Muscle of arm (tissue), 14 donors: ENCODE measurements at places on chromosomes 6 and 20. TPM values are rescaled to one million over a fixed set of nuclear protein-coding genes. Genes with fewer than 3 reads are reported as not detected.

DNA sequence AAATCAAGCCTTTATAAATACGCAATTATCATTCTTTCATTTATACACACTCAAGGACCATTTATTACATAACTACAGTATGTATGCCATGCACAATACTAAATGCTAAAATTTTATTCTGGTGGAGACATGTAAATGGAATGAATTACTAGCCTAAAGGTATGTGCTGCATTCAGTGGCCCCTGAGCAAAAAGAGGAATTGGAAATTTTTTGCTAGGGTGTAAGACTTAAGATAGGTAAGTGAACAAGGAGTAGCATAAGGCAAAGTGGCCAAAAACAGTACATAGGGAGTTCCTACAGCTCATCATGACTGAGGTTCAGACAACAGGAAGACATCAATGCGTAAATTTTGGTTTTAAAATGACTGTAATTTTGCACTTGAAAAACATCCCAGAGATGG lies 2.3 kb upstream of the MTFR2 start:
- no peak for DNase-seq

DNA sequence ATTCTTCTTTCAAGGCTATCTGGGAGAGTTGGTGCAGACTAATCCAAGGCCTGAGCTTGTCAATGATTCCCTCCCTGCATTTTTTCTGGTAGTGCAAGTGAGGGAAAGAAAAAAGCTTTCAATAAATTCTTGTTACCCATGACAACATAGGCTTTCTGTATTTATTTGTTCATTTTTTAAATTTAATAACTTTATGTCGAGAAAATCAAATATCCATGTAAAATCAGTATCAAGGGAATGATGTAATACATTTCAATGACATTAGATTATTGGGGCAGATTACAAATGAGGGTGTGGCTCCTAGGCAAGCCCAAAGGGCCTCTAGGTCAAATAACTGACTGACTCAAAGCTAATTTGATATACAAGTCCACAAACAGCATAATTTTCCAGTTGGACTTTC lies 104.0 kb downstream of the GJA1 start:
- DNase-seq: no peak

- no peak for DNase-seq
Observed at GRCh38 chr20:11315525-11315924, 602.2 kb upstream of the BTBD3 start.

DNA sequence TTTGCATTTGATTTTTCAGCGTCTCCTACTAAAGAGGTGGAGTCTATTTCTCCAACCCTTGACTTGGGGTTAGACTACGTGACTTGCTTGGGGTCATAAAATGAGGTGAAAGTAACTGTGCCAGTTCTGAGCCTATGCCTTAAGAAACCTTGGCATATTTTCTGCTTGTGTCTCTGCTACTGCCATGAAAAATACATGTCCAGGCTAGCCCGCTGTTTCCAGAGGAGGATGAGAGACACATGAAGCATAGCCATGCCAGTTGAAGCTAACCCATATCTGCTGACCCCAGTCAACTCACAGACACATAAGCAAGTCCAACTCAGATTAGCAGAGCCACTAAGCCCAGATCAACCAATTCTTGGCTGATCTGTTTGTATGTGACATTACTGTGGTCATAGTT lies 38.7 kb downstream of the SCP2D1 start:
- no peak for DNase-seq

DNA sequence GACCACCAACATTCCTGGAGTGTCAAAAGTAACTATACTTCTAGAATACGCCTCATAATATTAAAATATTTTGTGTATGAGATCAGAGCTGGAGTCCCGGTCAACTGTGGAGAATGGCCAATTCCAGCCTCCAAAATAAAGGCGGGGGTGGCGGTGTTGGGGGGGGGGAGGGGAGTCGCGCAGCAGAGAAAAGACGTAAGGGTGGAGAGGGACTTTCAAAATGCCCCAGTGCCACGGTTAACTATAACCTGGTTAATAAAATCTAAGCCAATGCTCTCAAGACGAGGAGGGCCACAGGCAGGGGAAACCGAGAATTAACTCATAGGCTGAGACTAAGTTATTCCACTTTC lies 1.3 kb downstream of the NUP153 start:
- DNase-seq: peak; percentile 77

DNA sequence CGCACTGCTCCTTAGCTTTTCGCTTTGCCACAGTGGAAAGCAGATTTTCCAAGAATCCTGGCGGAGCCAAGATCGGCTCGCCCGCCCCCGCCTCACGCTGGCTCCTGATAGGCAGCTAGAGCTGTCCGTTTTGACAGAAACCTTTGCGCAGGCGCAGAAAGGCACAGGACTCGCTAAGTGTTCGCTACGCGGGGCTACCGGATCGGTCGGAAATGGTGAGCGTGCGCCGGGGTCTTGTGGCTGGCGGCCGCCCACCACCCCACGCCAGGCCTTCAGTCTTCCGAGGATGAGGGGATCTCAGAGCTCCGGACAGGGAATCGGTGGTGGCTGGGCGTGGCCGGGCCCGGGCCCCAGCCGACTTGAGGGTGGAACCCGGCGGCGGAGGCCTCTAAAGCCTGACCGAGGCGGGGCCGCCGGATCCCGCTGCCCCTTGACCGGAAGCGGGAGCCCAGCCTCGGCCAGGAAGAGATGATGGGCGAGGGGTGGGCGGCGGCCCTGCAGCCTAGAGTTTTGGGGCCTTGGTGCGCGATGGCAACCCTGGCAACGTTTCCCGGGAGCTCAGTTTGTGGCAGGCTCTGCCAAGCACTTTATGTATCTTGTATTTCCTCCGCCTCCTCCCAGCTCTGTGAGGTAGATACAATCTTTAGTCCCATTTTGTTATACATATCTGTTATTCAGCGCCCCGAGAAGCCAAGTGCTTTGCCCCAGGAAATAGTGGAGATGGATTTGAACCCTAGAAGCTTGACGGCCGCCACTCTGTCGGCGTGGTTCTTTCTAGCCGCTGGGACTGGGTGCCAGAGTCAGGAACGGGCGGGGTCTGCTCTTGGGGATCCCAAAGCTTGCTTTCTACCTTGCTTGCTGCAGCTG lies at the start of gene DYNLRB1:
Gene DYNLRB1 (plus strand): TSS at position 176 of the 867 bp plus-strand sequence. CDS start 37 bp downstream, at position 213.
- peak; percentile 98 for DNase-seq

GRCh38 chr20:40565001-40565681 lies 123.9 kb downstream of the MAFB start:
- DNase-seq: no peak

DNA sequence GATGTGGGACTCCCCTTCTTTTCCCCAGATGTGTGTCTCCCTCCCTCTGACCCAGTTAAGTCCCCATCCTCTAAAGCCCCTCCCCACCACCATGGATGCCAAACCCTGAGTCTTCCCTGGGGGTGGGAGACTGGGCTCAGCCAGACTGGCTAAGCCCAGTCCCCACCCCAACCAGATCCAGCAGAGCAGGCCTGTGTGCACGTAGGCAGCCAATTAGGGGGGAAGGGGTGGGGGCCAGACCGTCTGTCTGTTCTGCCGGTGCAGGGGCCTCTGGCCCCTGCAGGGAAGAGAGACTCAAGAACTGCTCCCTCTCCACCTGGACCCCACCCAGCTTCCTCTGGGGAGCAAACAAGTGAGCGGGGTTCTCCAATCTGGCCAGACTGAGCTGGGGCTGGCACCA lies 605 bp downstream of the COX4I2 start:
- DNase-seq: no peak

DNA sequence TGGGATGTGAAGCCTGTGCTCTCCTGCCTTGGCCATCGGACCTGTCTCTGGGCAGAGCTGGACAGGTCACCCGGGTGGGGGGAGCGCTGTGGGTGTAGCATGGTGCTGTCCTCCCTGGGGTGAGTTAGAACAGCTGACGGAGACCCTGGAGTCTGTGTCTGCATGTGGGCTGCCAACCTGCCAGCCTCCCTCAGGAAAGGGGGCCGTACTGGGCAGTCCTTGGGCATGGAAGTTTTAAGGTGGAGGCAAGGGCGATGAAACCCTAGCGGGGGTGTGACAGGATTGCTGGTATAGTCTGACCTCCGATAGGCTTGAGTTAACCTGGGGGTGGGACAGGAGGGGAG lies 2.4 kb downstream of the SOX18 start:
- no peak for DNase-seq

- no peak for DNase-seq
Observed at GRCh38 chr6:113049190-113049589, 702.1 kb downstream of the RFPL4B start.

DNA sequence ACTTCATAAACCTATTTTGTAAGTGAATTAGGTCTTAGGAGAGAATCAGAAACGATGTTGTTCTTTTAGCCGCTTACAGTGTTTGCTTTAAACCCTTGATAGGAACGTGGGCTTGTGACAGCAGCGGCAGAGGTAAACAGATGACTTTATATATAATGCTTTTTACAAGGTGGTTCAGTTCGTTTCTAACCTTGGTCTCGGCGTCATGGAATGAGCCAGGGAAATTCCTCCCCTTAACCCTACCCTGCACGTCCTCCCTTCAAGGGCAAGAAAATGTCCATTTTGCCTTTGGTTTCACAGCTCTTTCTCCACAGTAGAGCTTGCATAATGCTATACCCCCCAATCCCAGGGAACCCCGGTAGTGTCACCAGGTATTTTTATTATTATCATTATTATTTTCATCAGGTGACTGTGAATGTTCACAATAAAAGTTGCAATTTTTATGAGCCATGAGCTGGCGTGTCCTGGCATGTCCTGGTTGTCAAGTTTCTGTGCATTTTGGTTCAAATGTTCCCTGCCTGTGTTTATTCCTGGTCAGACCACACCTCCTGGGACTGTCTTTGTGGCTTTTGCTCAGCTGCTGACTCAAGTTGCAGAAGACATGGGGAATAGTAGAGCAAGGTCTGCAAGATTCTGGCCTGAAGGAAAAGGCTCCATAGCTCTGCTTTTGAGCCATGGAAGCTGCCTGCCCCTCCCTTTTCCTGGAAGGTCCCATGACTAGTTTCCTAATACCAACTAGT lies 112.8 kb upstream of the BMP2 start:
- no peak for DNase-seq

DNA sequence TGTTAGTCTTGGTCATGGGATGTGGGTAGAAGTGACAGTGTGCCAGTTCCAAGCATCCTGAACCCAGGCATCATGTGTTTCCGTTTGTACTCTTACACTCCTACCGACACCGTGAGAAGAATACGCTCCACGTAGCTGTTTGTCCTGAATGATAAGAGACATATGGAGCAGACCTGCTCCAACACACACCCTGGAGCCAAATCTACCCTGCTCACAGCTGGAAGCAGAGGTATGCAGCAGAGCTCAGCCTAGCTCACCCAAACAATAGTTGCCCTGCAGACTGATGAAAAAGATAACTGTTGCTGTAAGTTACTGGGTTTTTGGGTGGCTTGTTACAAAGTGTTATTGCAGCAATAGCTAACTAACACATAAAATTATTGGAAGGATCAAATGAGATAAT lies 14.3 kb upstream of the PDSS2 start:
- DNase-seq: no peak

DNA sequence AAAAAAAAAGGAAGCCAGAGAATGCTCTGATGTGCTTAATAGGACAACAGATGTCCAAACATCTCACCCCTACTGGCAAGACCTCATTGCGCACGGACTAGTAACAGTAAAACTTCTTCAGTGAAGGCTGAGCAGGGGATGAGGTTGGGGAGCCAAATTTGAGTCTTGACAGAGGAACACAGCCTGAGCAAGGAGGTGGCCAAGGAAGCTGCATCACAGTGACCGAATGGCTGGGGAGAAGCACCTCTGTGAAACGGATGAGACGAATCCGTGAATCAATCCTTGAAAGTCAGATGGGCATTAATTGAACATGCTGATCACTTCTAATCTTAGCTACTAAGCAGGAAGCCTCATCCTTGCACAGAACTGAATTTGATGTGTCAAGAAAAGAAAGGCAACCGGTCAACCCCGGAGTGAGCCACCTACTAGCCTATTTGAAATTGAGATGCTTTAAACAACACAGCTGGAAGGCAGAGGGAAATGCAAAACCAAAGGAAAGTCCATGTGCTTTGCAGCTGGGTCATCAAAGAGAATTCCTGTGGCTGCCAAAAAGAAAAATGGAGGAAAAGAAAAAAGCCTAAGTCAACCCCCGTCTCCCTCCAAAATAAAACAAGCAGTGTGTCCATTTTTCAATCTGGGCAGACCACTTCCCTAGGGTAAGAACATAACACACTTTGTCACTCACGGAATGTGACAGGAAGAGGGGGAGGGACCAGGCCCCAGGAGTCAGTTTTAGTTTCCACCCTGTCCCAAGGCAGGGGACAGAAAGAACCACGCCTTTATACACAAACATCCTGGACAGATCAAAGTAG lies 29.5 kb downstream of the PXDC1 start:
- no peak for DNase-seq

- peak; percentile 94 for DNase-seq
Observed at GRCh38 chr6:3913077-3913957, 64.1 kb downstream of the FAM50B start.

DNA sequence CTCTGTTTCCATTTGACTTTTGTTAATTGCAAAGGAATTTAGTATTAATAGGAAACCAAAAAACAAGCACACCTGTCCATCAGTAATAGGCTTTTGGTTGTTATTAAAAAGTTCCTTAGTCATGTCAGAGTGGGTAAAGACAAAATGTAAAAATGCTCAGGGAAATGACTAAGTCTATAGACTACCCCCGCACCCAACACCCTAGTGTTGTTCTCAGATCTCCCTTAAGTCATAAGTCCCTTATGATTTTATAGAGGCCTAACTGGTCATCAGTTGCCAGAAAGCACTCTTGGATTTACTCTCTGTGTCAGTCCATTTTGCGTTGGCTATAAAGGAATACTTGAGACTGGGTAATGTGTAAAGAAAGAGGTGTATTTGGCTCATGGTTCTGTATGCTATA lies 52.8 kb downstream of the MAP3K4 start:
- DNase-seq: no peak

DNA sequence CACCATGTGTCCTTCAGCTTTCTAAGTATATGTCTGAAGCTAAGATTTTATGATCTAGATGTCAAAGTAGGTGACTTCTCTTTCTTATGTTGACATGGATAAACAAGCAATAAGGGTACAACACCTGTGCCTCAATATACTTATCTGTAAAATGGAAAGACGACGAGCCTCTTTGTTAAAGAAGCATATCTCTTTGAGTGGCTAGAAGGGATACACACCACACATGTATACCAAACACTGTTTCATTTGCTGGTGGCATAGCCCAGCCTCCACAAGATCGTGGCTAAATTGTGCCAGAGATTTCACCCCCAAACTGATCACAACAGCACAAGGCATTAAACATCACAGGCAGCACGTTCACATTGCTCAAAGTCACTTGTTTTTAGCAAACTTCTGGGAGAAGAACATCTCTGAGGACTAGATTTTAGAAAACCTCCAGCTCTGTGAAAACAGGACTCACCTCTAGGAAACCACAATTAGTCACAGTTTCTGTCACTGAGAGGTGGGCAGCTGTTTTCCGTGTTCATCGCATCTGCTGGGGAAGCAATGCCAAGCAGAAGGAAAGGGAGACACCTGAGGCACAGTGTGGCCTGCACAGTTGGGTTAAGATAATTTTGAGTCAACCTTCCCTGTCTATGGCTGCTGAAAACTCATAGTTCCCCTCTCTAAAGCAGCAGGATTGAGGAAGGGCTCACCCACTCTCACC lies 263.0 kb upstream of the PLCB4 start:
- no peak for DNase-seq

GRCh38 chr6:80622641-80623040 lies 516.2 kb downstream of the BCKDHB start:
- no peak for DNase-seq

MATN4 gene
- 0.77 TPM for polyA plus RNA-seq

VWA7 gene
- polyA plus RNA-seq: 1.8 TPM

PSORS1C2 gene
- 0.16 TPM for polyA plus RNA-seq

CALHM5 gene
- 2.7 TPM for polyA plus RNA-seq

BRPF3 gene
- 21.2 TPM for polyA plus RNA-seq

SMOC2 gene
- polyA plus RNA-seq: 104 TPM

TNFAIP3 gene
- 31.1 TPM for polyA plus RNA-seq

KCNB1 gene
- polyA plus RNA-seq: 5.2 TPM

SLC16A10 gene
- polyA plus RNA-seq: 1.9 TPM

GSTA3 gene
- not detected for polyA plus RNA-seq

RBCK1 gene
- polyA plus RNA-seq: 45.5 TPM
